ENCODE measurements at places on chromosomes 16 and 17.
A peak's percentile ranks its signal among the peaks of the same experiment; 100 is the strongest.

DNA sequence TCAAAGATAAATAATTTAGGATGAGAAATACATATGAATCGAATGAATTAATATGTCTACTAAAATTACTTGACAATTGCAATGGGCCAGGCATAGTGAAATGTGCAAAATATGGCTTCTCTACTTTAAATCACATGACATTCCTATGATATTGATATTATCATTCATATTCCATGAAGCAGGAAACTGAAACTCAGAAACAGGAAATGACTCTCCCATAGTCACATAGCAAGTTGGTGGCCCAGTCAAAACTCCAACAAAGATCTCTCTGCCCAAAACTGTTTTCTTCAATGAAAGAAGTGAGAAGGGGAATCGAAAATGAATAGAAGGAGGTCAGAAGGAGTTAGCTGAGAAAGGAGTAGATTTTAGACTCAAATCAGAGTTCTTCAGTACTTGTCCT is 272.2 kb downstream of the CDH8 start:
- no peak for DNase-seq

- DNase-seq: peak; percentile 82
These were observed 16.0 kb downstream of the KRT33A start for GRCh38 chr17:41334385-41335305.

- DNase-seq: peak; percentile 66
These were observed 15.9 kb downstream of the TMEM92 start for GRCh38 chr17:50289991-50290702.

GRCh38 chr16:70388006-70388680 is 41.4 kb downstream of the DDX19A start:
- no peak for DNase-seq

DNA sequence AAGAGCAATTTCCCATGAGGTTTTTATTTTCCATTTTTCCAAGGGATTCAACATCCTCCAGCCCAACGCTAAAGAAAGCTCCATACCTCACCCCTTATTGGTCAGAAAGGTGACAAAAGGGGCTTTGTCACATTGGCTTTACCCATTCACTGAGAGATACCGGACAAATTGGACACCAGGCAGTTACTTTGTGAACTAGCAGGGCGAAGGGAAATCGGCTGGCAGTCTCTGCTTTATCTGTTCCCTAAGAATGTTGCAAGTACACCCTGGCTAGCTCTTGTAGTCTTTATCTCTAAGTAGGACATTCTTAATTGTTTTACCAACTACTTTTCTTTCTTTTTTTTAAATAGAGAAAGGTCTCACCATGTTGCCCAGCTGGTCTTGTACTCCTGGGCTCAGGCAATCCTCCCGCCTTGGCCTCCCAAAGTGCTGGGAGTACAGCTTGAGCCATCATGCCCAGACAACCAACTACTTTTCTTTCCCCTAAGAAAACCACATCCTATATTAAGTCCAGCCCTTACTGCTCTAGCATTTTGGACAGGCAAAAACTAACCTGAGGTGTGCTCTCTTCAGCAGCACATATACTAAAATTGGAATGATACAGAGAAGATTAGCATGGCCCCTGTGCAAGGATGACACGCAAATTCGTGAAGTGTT is 16.8 kb downstream of the PRPSAP1 start:
- no peak for DNase-seq

- DNase-seq: no peak
These were observed 53.8 kb downstream of the SYNRG start for GRCh38 chr17:37555386-37555785.

DNA sequence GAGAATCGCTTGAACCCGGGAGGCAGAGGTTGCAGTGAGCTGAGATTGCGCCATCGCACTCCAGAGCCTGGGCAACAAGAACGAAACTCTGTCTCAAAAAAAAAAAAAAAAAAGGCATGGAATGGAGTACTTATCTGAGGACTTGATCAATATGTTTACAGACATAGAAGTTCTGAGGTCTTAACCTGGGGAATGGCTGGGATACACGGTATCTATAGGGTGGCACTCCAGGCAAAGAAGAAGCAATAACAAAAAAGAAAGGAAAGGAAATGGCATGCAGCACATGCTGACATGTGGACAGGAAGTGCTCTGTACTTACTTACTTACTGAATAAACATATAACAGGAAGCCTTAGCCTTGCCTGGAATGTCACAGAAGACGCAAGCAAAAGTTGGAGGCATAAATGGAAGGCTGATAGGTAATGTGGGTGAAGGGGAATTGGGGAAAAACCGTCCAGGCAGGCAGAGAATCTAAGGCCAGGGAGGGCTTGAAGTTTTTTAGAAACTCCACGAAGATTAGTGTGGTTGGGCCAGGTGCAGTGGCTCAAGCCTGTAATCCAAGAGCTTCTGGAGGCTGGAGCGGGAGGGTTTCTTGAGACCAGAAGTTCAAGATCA is 10.1 kb upstream of the SPOP start:
- peak; percentile 42 for DNase-seq

- DNase-seq: no peak
These were observed 15.1 kb downstream of the NGFR start for GRCh38 chr17:49510059-49510719.

Data from endodermal cell (in vitro differentiated cells).